ENCODE measurements at places on chromosomes 7 and 10.

DNA sequence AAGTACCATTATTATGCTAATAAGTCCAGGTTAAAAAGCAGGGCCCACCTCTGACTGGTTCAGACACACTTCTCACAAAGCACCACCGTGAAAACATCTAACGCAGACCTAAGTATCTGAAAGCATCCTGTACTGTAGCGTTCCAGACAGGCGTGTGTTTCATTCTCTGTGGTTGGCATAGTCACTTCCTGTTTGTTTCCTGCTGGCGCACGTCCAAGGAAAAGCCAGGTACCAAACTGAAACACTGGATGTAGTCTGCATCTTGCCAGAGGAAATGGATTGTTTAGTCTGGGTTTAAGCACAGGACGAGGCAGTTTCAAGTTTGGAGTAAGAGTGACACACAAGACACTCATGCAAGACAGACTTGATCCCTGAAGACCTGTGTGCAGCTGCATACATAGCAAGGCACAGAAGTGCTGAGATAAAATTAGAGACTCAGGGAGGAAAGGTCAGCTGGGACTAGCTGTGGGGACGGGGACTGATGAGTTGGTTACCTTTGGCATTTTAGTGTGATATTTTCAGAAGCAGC is 23.3 kb downstream of the BPGM start:
- H3K27me3 ChIP-seq: no peaks in the 10 kb centered on the region
- no peak overlapping the region for H3K27ac ChIP-seq
- peak overlapping the region; percentile 10 for H3K4me3 ChIP-seq
- DNase-seq: peak; percentile 91

DNA sequence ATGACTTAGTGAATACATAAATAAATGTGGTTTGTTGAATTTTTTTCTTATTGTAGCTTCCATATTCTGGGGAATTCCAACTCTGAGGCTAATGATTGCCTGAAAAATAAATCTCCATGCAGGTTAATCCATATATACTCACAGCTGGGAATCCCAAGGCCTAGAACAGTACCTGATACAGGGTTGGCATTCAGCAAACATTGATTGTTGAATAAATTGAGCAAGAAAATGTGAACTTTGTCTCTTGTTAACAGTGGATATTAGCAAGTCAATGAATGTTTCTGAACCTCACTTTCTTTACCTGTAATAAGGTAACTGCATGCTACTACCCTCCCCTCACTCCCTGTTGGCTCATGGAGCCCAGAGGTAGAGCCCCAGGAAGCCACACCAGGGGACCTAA is 253.6 kb upstream of the AOAH start:
- H3K4me1 ChIP-seq: no peaks in the 10 kb centered on the region
- H3K27me3 ChIP-seq: no peaks in the 10 kb centered on the region
- no peak for DNase-seq
- H3K36me3 ChIP-seq: no peaks in the 10 kb centered on the region
- no peak overlapping the region for H3K4me3 ChIP-seq
- no peak overlapping the region for H3K27ac ChIP-seq

DNA sequence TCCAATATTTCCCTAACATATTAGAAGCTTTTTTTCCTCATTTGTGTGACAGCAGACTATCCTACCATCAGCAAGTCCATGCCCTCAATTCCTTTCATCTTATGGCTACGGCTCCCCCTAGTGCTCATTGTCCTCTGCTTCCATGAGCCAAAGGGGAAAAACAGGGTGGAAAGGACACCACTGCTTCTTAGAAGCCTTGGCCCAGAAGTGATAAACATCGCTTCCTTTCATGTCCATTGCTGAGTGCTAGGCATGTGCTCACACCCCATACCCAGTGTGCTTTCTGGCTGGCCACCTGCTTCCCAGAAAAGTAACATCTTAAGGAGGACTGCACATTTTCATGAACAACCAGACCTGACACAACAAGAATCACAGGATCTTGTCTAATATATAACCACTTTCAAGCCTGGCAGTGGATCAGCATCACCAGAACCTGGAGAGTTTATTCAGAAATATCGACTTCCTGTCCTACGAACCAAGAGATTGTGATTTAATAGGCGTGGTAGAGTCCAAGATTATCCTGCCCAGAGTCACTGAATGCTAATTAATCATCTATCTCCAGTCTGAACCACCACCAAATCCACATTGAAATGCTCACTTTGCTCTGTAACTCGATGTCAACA is 650.5 kb upstream of the SORCS1 start:
- H3K4me3 ChIP-seq: no peak overlapping the region
- H3K4me1 ChIP-seq: no peaks in the 10 kb centered on the region
- H3K27ac ChIP-seq: no peak overlapping the region

DNA sequence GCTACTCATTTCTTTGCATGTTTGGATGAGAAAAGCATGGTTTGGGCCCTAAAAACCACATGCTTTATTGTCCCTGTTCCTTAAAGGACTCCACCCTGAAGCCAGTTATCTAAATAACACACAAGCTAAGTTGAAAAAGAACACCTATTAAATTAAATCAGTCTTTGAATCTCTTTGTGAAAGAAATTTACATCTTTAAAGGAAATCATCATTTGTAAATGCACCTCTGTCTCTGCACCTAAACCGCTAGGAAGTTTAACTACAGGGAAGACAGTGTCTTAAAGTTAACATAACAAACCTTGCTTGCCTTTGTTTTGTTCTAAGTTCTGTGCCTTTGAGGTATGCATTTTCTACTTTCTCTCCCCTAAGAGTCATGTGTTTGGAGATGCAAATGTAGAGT is 52.6 kb downstream of the HTR7 start:
- DNase-seq: no peak
- no peak overlapping the region for H3K4me3 ChIP-seq
- no peak overlapping the region for H3K27ac ChIP-seq
- no peaks in the 10 kb centered on the region for H3K27me3 ChIP-seq

- H3K27me3 ChIP-seq: no peaks in the 10 kb centered on the region
- no peak overlapping the region for H3K4me3 ChIP-seq
- H3K4me1 ChIP-seq: no peaks in the 10 kb centered on the region
- no peaks in the 10 kb centered on the region for H3K36me3 ChIP-seq
Measured at GRCh38 chr10:108836362-108836761, 1086.9 kb downstream of the XPNPEP1 start.

DNA sequence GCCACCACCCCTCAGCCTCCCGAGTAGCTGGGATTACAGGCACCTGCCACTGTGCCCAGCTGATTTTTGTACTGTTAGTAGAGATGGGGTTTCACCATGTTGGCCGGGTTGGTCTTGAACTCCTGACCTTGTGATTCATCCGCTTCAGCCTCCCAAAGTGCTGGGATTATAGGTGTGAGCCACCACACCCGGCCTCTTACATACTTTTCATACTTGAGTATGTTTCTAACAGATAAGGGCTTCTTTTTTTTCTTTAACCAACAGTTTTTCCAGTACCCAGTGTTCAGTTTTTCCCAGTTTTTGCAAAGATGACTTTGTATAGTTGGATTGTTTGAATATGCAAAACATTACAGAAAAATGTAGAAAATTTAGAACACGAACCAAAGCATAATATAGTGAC is 7.7 kb downstream of the EIF4H start:
- H3K36me3 ChIP-seq: peaks cover 7% of the 10 kb centered on the region
- peaks cover 50% of the 10 kb centered on the region for H3K4me1 ChIP-seq
- H3K4me3 ChIP-seq: no peak overlapping the region
- H3K27ac ChIP-seq: no peak overlapping the region
- DNase-seq: no peak

GRCh38 chr10:83178526-83178925 is 960.8 kb upstream of the GHITM start:
- no peaks in the 10 kb centered on the region for H3K27me3 ChIP-seq
- H3K36me3 ChIP-seq: no peaks in the 10 kb centered on the region
- no peak overlapping the region for H3K27ac ChIP-seq
- H3K4me1 ChIP-seq: no peaks in the 10 kb centered on the region
- H3K4me3 ChIP-seq: no peak overlapping the region

DNA sequence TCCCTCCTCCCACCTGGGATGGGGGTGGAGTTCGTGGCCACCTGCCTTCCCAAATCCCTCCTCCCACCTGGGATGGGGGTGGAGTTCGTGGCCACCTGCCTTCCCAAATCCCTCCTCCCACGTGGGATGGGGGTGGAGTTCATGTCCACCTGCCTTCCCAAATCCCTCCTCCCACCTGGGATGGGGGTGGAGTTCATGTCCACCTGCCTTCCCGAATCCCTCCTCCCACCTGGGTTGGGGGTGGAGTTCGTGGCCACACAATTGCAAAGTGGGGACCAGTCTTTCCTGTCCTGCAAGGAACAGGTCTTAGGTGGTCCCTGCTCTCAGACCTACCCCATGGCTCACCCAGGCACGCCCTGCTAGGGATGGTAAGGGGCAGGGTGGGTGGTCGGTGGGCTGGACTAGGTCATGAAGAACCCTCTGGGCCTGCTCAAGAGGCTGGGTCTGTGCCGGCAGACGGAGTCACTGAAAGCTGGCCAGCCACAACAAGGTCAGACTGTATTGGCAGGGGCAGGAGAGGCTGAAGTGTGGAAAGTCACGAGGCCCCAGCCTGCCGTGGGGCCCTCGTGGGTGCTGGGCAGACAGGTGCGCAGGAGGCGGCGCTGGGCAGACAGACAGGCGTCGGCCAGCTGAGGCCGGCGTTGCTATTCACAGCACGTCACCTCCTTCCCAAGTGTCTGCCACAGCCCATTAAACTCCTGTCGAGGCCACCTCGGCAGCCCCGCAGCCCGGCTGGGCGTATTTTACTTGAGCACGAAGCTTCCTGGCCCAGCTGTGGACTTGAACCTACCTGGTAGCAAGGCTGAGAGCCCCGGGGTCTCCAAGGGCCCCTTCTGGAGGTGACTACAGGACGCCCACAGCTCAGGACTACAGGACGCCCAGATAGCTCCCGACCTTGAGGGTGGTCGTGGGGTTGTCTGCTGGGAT is 4.1 kb downstream of the KNDC1 start:
- no peaks in the 10 kb centered on the region for H3K4me1 ChIP-seq
- no peak overlapping the region for H3K27ac ChIP-seq
- H3K36me3 ChIP-seq: no peaks in the 10 kb centered on the region
- no peak overlapping the region for H3K4me3 ChIP-seq

- no peak overlapping the region for H3K4me3 ChIP-seq
- no peaks in the 10 kb centered on the region for H3K36me3 ChIP-seq
- peaks cover 9% of the 10 kb centered on the region for H3K4me1 ChIP-seq
- H3K27me3 ChIP-seq: no peaks in the 10 kb centered on the region
- no peak for DNase-seq
Measured at GRCh38 chr10:113084031-113084430, 134.0 kb downstream of the TCF7L2 start.

DNA sequence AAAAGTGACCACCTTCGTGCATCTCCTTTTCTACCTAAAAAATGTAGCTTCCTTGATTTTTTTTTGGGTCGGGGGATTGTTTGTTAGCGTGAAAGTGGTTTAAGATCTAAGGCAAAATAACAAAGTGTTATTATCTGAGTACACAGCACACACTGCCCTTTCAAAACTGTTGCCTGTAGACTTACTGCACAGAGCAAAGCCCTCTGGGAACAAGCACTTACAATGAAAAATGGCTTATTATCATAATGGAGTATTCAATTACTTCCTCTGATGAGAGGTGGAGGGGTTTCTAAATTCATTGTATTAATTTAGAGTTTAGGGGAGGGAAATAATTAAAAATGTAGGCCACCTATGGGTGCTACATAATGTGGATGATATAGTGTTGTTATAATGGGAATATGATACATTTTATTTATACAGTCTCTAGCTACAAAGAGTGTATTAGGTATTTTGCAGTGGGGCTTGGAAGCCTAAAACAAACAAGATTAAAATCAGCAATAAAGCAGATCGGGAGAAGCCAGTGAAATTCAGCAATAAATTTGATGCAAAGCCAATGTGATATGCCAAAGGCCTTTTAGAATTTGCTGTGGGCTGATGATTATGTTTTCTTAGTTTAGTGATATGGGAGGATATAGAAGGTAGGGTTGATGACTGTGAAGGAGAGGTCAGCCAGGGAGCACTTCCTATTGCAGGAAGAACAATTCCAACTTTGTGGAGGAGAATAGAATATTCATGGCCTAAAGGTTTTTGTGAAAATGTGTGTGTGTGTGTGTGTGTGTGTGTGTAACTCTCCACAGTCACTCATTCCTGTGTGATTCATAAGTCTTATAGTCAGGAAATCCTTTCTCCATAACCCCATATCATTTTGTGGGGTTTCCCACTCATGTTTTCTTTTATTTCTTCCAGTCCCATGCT is 17.7 kb upstream of the EXOC4 start:
- DNase-seq: no peak
- H3K4me1 ChIP-seq: no peaks in the 10 kb centered on the region
- no peaks in the 10 kb centered on the region for H3K36me3 ChIP-seq
- no peak overlapping the region for H3K4me3 ChIP-seq
- no peaks in the 10 kb centered on the region for H3K27me3 ChIP-seq
- no peak overlapping the region for H3K27ac ChIP-seq

DNA sequence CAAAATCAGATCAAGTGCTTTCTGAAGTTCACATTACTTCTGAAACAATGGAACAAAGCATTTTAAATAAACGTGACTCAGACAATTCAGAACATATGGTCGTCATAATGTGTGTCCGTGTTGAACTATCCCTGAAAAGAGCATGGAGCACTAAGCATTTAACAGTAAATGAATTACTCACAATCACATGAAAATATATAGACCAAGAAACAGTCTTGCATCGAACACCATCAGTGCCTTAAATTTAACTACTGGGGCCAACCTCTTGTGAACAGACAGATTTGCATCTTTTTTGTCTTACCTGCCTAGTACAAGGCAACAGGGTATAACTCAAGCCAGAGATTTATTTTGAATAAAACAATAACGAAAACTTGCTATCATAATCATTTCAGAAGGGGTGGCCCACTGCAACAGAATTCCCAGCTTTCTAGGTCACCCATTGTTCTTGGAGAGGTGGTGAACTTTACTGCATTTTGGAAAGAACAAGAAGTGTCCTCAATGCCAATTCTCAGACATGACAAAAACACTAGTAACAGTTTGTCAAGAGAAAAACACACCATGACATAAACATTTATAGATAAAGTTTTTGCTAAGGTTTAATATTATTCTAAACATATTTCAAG is 293.5 kb downstream of the SFMBT2 start:
- H3K27me3 ChIP-seq: peaks cover 2% of the 10 kb centered on the region
- no peaks in the 10 kb centered on the region for H3K36me3 ChIP-seq
- H3K27ac ChIP-seq: no peak overlapping the region

GRCh38 chr7:82202107-82202506 is 241.5 kb downstream of the CACNA2D1 start:
- no peaks in the 10 kb centered on the region for H3K27me3 ChIP-seq
- H3K27ac ChIP-seq: no peak overlapping the region
- H3K36me3 ChIP-seq: no peaks in the 10 kb centered on the region
- no peak for DNase-seq
- H3K4me3 ChIP-seq: no peak overlapping the region
- H3K4me1 ChIP-seq: peaks cover 5% of the 10 kb centered on the region

DNA sequence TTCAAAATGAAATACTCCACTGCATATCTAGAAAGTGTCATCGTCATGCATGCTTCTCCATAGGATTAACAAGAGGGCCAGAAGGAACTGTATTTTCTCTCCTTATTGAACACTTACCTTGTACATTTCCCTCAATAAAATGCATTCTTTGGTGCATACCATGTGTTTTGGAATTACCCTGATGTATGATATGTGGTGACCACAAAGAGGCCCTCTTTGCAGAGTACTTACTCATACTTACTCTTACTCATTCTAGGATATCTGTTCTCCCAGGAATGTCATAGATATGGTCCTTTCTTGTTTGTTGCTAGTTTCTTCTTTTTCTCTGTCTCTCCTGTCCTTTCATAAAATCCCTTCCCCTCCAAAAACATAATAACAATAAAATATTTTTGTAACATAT is 1087.1 kb upstream of the POT1 start:
- no peak overlapping the region for H3K4me3 ChIP-seq
- DNase-seq: no peak
- no peak overlapping the region for H3K27ac ChIP-seq
- no peaks in the 10 kb centered on the region for H3K27me3 ChIP-seq
- no peaks in the 10 kb centered on the region for H3K36me3 ChIP-seq

GRCh38 chr7:121530227-121531174 is 134.4 kb upstream of the FAM3C start:
- DNase-seq: peak; percentile 85
- peak overlapping the region; percentile 35 for H3K4me3 ChIP-seq
- no peaks in the 10 kb centered on the region for H3K36me3 ChIP-seq
- H3K27ac ChIP-seq: peak overlapping the region; percentile 55
- H3K27me3 ChIP-seq: no peaks in the 10 kb centered on the region
